ENCODE measurements at places on chromosomes 11 and 22.

GRCh38 chr11:123413636-123414035 is 16.4 kb upstream of the GRAMD1B start:
- ATAC-seq: no peak

GRCh38 chr11:121931748-121932352 is 184.2 kb downstream of the BLID start:
- no peak for ATAC-seq

GRCh38 chr11:11391796-11392463 is 38.9 kb upstream of the CSNK2A3 start:
- no peak for ATAC-seq

GRCh38 chr22:49561976-49562375 is 265.7 kb downstream of the BRD1 start:
- no peak for ATAC-seq

DNA sequence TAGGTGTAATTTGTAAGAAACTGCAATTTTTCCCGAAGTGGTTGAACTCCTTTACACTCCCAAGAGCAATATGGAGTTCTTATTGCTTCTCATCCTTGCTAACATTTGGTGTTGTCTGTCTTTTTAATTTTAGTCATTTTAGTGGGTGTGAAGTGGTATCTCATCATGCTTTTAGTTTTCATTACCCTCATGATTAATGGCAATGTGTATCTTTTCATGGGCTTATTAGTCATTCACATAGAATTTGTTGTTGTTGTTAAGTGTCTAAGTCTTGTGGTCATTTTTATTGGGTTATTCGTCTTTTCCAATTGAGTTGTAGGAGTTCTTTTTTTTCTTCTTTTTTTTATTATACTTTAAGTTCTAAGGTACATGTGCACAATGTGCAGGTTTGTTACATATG is 238.3 kb upstream of the SESN3 start:
- no peak for ATAC-seq

DNA sequence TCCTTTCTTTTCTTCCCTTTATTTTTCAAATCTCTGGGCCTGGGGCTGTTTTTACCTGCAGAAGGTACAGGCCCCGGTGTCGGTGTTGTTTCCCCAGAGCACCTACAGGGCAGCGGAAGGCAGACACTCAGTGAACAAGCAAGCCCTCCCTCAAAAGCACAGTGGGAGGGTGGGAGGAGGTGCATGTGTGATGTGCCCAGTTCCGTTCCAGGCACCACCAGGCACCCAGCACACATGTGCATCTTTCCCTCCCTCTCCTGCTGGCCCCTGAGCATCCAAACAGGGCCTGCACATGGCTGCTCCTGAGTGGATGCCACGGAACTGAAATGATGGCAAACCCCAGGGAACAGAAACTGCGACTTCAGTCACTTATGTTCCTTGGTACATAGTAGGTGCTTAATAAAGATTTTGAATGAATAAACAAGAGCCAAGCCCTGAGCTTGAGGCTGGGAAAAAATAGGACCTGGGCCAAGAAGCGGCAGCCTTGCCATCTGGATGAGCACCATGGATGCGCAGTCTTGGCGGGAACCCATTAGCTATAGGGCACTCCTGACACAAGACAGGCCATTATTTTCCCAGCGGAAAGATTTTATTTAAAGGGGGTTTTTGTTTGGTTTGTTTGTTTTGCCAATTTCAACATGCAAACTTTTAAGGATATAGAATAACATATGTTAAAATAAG is 47.8 kb downstream of the ARRB1 start:
- ATAC-seq: no peak

DNA sequence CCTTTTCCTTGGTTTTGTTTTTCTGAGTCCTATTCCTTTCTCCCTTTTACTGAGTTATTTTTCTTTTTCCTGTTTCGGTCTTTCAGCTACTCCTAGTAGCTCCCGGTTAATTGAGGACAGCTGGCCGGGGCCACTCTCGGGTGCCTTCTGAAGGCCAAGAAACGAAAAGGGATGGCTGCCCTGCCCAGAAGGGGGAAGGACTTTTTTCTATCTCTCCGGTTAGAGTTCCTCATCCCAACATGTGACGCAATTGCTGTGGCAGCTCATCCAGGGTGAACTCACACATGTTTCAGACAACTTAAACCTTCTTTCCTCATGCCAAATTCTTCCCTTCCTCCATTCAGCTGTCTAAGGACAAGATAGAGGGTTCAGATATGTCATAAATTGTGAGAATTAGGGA is 83.6 kb downstream of the PIWIL4 start:
- ATAC-seq: no peak

- ATAC-seq: no peak
Observed at GRCh38 chr22:36224245-36224644, 15.1 kb downstream of the APOL2 start.

GRCh38 chr22:41022470-41023298 is 69.7 kb upstream of the EP300 start:
- peak; percentile 89 for ATAC-seq
